ENCODE measurements at places on chromosomes 7 and 10.
A peak's percentile ranks its signal among the peaks of the same experiment; 100 is the strongest.

DNA sequence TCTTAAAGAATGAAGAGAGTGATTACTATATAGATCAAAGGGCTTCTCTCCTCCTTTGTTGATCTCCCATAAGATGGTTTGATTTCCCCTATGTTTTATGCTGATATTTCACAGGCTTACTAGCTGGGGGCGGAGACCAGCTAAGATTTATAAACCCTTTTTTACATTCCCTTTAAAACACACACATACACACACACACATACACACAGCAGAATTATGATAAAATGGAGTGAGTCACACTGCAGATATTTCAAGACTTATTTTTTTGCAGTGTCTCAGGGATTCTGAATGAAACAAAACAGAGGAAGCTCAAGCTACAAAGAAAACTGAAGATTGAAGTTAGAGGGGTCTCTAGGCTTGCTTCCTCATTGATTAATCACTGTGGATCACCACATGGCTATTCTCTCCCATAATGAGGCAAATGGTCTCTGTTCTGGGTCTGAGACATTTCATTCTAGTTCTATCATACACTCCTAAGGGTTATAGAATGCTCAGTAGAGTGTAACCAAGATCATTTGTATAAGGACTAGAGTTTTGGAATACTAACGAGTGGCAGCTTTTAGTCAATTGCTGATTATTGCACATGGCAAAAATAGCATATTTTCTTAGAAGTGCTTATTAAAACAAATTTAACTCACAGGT, 18.6 kb downstream of the INA start:
- DNase-seq, result no peak

GRCh38 chr7:88462799-88463198, 156.1 kb upstream of the STEAP4 start:
- DNase-seq, result no peak

GRCh38 chr7:30201161-30201666, 66.4 kb downstream of the MTURN start:
- peak; percentile 47 for DNase-seq

- DNase-seq, result no peak
Measured at GRCh38 chr10:90087197-90088023, 386.0 kb downstream of the KIF20B start.

DNA sequence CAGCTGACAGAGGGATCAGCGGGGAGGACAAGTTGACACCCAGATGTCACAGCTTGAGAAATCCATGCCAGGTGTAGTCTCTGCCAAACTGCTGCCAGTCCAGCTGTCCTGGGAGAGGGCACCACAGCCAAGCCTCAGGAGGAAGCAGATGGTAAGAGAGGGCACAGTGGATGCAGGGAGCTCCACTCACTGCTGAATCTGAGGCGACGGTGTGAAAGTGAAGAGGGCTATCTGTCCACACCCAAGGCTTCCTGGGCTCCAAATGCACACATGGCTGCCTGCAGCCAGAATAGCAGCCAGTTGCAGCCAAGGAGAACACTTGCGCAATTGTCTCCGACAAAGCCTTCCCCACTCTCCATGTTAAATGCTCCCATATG, 502.4 kb downstream of the GRID1 start:
- DNase-seq, result no peak

- DNase-seq, result no peak
Measured at GRCh38 chr7:137488038-137488437, 144.5 kb upstream of the PTN start.

- no peak for DNase-seq
Measured at GRCh38 chr7:96067321-96067720, 254.6 kb downstream of the SLC25A13 start.

DNA sequence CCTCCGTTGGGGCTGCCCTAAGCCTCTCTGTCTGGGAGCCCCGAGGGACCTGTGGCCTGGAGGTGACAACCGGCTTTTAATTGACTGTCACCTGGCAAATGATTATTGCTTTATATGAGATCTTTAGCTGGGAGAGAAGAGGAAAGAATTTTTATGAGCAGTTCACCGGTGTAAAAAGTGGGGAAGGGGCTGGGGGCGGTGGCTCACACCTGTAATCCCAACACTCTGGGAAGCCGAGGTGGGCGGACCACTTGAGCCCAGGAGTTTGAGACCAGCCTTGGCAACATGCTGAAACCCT, 2.6 kb upstream of the COX19 start:
- DNase-seq, result no peak

DNA sequence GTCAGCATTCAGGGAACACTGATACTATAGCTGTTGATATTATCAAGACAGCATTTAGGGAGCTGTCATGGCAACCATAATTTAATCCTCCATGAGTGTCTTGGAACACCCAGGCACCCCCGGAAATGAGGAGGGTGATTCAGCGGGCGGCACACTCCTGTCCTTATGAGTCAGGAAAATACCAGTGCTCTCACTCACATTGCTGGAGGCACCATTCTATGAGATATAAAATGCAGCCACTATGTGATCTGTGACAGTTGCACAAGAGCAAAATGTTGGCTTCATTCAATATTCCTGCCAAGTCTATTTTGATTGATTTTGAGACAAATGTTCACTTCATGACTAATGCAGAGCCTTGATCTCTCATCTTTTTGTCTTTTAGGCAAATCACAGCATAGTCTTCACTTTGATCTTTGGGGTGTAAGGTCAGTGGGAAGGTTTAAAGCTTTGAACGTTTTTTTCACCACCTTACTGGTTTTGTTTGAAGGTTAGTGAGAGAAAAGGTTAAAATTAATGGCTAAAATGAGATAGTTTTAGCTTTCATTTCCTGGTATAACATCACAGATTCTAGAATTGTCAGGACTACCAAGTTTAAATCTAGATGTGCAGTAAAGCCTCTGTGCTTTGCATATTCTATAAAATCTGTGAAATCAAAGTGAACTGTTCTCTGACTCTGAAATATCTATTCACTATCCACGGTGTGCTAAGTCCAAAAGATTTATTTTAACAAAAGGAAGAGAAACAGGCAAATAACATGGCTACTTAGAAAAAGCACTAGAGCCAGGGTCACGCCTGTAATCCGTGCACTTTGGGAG, 12.4 kb upstream of the ARHGAP12 start:
- peak; percentile 84 for DNase-seq

DNA sequence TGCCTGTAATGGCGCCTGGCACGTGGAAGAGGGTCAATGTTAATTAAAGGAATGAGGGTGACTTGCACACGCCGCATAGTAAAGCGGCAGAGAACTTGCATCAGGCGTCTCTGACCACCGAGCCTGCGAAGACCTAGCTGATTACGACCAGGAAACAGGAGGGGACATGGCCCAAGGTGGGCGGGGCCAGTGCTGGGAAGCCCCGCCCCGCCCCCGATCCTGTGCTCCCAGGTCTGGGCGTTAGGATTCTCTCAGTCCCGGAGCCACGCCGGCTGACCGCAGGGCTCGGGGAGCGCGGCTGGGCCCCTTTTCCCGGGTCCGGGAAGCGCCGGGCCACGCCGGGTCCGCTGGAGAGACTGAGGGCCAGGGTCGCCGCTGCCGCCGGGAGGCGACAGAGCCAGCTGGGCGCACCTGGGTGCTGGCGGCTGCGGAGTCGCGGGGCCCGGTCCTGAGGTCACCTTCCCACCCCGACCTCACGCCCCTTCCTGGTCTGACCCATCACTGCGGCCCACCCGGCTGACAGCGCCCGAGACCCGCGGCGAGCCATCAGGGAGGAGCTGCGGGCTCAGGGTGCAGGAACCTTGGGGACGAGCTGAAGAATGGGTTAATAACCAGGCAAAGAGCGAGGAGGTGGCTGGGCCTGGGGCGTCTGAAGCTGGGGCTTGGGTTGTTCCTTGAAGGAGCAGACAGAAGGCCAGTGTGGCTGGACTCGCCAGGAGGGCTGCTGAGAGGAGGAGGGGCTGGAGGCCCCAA, 23.0 kb upstream of the GRID1 start:
- peak; percentile 46 for DNase-seq

DNA sequence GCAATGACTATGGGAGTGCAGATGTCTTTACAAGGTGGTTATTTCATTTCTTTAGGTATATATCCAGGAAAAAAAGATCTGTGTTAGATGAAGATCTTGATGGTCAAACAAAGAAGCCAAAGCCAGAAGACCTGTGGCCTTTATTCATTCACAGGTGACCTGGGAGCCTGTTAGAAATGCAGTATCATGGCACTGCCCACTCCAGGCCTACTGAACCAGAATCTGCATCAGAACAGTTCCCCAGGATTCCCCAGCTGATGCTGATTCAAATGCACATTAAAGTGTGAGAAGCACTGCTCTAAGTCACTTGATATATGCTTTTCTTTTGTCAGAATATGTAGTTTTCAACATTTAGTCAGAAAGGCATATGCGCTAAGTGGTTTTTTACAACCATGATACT, 251.1 kb downstream of the IPMK start:
- DNase-seq, result no peak

- DNase-seq, result no peak
Measured at GRCh38 chr7:25037325-25037724, 57.3 kb upstream of the OSBPL3 start.

GRCh38 chr10:110802551-110803238, 69.0 kb upstream of the PDCD4 start:
- no peak for DNase-seq

GRCh38 chr7:131737746-131738465, 181.5 kb upstream of the PODXL start:
- no peak for DNase-seq

GRCh38 chr10:77877441-77878344, 48.9 kb downstream of the DLG5 start:
- DNase-seq, result peak; percentile 51

GRCh38 chr10:107031931-107032699, 132.4 kb downstream of the SORCS1 start:
- no peak for DNase-seq

GRCh38 chr7:24392774-24393173, 108.8 kb downstream of the NPY start:
- no peak for DNase-seq

GRCh38 chr7:92641921-92642511, 51.8 kb upstream of the FAM133B start:
- no peak for DNase-seq

GRCh38 chr7:108802650-108803049, 233.0 kb downstream of the DNAJB9 start:
- no peak for DNase-seq

DNA sequence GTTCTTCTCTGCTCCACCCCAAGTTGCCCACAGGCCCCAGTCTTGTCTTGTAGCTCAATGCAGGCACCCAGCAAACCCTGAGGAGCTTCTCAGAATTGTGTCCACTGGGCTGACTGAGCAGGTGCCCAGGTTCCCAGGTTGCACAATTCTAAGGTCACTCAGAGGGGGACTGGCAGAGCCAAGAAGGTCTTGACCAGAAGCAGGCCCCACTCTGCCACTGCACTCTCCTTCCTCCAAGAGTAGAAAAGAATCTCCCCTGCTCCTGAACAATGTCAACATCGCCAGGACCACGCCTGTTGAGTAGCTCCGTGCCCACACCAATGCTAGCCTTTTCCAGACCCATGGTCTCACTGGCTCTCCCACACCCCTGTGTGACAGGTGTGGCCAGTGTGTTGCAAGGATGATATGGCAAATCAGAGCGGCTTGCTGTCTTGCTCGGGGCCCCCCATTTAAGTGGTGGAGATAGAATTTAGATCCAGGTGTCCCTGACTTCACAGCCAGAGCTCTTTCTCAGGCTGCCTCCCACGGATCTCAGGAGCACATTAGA, 577 bp downstream of the LRRC18 start:
- no peak for DNase-seq

DNA sequence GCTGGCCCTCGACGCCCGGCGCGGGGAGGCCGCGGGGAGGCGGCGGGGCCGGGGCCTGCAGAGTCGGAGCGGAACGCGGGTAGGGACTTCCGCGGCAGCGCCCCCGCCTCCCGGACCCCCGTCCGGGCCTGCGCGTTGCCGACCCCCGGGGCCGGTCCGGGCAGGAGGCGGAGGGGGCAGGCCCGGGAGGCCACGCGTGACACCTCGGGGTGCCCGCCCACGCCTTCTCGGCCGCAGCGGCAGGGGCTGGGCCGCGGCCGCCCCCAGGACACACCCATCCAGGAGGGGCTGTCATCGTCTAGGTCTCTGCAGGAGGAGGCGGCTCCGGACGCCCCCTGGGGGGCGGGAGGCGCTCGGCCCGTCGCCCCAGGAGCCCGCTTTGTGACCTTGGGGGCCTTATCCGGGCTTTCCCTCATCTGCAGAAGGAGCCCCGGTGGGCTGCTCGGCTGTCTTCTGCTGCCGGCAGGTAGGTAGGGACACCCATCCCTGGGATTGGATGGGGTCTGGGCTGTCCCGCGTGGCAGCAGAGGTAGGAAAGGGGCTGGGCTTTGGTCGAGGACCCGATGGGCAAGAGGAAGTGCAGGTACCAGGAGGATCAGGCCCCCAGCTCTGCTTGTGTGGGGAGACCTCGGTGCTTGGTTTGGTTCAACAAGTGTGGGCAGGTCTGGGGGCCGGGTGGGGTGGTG, 569 bp downstream of the ZNF316 start:
- no peak for DNase-seq

DNA sequence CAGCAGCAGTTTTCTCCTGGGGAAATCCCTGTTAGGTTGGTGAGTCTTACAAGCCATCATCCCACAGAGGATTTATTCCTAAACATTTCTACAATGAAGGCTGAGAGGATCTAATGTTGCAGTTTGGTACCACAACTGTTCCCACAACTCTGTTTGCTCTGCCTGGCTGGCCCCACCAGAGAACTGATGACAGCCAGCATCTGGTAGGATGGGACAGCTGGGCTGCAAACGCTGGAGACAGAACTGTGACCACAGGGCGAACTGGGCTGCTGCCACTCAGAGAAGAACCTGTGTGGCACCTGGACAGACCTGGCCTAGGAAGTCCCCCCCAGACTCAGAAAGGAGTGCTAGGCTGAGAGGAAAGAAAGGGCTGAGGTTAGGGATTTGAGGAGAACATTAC, 94.8 kb downstream of the CALN1 start:
- DNase-seq, result no peak

- no peak for DNase-seq
Measured at GRCh38 chr10:8183241-8183704, 128.8 kb downstream of the GATA3 start.

DNA sequence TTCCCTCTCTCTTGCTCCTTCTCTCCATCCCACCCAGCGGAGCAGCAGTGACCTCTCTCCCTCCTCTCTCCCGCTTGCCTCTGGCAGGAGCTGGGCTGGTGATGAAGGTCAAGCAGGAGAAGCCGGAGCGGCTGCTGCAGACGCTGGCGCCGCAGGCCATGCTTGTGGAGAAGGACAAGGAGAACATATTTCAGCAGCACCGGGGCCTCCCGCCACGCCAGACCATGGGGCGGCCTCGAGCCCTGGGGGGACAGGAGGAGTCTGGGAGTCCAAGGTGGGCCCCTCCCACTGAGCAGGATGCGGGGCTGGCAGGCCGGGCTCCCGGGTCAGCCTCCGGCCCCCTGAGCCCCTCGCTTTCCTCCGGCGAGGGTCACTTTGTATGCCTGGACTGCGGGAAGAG, 17.3 kb downstream of the ZNF775 start:
- DNase-seq, result no peak

- DNase-seq, result no peak
Measured at GRCh38 chr10:99562631-99563030, 29.9 kb downstream of the NKX2-3 start.

GRCh38 chr10:131041441-131041840, 270.1 kb downstream of the TCERG1L start:
- DNase-seq, result no peak

DNA sequence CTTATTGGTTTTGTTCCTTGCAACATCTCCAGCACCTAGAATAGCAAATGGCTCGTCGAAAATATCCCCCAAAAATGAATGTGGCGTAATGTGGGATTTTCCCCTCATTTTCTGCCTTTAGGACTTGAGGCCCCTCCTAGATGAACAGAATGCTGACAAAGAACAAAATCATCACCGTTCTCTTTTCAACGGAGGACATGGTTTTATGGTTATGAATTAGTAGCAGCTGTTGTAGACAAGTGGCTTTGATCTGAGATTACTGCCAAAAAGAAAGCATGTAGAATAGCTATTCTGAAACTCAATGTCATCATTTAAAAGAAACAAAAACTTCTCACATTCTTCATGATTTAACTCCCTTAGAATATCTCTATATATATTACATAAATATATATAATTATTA, 17.2 kb upstream of the CALN1 start:
- no peak for DNase-seq

All from dermis microvascular lymphatic vessel endothelial cell (primary cell).